Activated CD4-positive, alpha-beta T cell treated with anti-CD3 and anti-CD28 coated beads for 36 hours (primary cell): ENCODE measurements at places on chromosomes 4 and X. TPM values are rescaled to one million over a fixed set of nuclear protein-coding genes. Genes with fewer than 3 reads are reported as not detected.

DNA sequence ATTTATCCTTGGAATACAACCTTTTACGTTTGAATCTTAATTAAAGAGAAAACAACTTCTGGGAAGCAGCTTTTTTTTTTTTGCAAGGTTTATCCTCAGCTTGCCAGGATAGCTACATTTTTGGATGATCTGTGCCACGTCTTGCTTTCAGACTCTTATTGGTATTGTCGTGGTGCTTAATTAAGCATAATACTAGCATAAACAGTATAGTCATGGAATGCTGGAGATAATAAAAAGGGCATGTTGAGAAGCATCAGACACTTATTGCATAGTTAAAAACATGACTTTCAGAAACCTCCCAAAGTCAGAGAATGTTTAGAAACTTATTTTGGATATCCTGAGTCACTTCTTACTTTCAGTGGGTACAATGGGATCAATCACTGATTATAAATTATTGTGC is 77.0 kb downstream of the PALLD start:
- DNase-seq = no peak
- no peak overlapping the region for H3K4me3 ChIP-seq
- H3K27me3 ChIP-seq = peaks cover 2% of the 10 kb centered on the region
- H3K27ac ChIP-seq = no peak overlapping the region
- H3K4me1 ChIP-seq = peaks cover 23% of the 10 kb centered on the region
- H3K36me3 ChIP-seq = no peaks in the 10 kb centered on the region

The TCEAL6 gene
- not detected for total RNA-seq

The ZNF674 gene
- 2.6 TPM for total RNA-seq

GRCh38 chr4:160546201-160546600 is 1443.3 kb downstream of the RAPGEF2 start:
- no peak overlapping the region for H3K27ac ChIP-seq
- DNase-seq = no peak
- H3K4me3 ChIP-seq = no peak overlapping the region

DNA sequence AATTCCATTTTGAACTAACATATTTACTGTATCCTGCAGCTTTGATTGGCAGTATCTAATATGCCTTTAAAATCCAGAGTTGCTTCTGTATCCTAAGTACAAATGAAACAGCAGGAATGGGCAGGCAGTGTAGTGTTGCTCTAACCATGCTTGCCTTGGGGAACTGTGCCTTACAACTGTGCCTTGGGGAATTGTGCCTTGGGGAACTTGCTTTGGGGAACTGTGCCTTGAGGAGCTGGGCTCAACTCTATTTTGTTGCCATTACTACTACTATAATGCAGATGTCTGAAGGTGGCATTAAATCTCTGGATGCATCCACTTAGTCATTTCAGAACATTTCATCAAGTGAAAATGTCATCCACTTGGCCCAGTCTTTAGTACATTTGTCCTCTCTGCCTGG is 6.9 kb downstream of the CXCL3 start:
- no peak overlapping the region for H3K4me3 ChIP-seq
- H3K36me3 ChIP-seq = no peaks in the 10 kb centered on the region
- peaks cover 9% of the 10 kb centered on the region for H3K27me3 ChIP-seq
- DNase-seq = no peak
- H3K4me1 ChIP-seq = no peaks in the 10 kb centered on the region

DNA sequence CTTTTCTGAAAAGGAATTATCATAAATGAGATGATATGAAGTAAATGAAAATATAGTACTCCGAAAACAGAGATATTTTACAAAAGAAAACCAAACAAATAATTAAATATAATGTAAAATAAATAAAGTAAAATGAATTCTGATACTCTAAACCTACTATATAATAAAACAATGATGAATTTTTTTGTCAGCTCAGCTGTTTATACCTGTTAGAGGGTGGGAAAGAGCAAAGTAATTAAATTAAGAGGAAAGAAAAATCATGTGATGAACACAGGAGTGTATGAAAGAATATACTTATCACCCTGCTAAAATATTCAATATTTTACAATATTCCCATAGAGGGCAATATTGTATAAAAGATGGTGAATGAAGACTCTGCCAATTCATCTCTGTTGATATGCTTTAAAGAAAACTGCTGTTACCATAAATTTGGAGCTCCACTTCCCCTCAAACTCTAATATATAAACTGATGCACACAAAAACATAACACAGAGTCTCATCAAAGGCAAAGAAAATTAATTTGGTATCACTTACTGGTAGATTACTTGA is 6.5 kb upstream of the NDST4 start:
- DNase-seq = no peak
- H3K4me3 ChIP-seq = no peak overlapping the region
- H3K27ac ChIP-seq = no peak overlapping the region
- H3K36me3 ChIP-seq = no peaks in the 10 kb centered on the region
- H3K27me3 ChIP-seq = no peaks in the 10 kb centered on the region
- no peaks in the 10 kb centered on the region for H3K4me1 ChIP-seq

The ELK1 gene
- 96.8 TPM for total RNA-seq

The HOPX gene
- 56.3 TPM for total RNA-seq

DNA sequence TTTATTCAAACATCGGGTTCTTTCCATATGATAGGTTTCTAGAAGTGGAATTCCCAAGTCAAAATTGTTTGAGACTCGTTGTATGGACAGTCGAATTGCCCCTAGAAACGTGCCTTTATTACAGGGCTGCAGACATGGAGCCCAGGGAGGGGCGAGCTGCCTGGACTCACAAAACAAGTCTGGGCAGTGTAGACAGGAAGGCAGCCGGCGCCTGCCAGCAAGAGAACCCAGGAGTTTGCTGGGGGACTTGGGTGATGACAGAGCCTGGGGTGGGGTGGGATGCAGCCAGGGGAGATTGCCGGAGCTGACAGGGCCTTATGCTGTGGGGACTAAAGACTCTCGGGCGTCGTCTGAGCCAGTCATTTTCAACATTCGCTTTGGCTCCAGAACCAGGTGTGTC is 107.4 kb upstream of the MSX1 start:
- H3K4me1 ChIP-seq = no peaks in the 10 kb centered on the region
- H3K36me3 ChIP-seq = no peaks in the 10 kb centered on the region
- H3K4me3 ChIP-seq = no peak overlapping the region
- DNase-seq = no peak

The FGFR3 gene
- total RNA-seq = not detected

DNA sequence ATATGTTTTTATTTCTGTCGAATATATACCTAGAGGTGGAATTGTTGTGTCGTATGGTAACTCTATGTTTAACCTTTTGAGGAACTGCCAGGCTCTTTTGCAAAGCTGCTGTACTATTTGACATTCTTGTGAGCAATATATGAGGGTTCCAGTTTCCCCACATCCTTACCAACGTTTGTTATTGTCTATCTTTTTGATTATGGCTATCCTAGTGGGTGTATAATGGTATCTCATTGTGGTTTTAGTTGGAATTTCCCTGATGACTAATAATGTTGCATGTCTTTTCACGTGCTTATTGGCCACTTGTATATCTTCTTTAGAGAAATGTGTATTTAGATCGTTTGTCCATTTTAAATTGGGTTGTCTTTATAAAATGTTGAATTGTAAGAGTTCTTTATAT is 24.5 kb downstream of the REPS2 start:
- H3K27ac ChIP-seq = no peak overlapping the region
- H3K36me3 ChIP-seq = no peaks in the 10 kb centered on the region
- H3K4me3 ChIP-seq = no peak overlapping the region
- no peak for DNase-seq
- H3K27me3 ChIP-seq = peaks cover 4% of the 10 kb centered on the region

GRCh38 chr4:79325864-79326328 is at the start of gene NAA11:
NAA11 (minus strand) TSS chr4:79326061; CDS start chr4:79325877, 184 bp downstream.
- no peak within 1 kb of the TSS for H3K27ac ChIP-seq
- no peaks in the 10 kb centered on the region for H3K27me3 ChIP-seq
- no peaks in the 10 kb centered on the region for H3K4me1 ChIP-seq
- DNase-seq = no peak

The HSFX2 gene
- total RNA-seq = not detected

GRCh38 chrX:51866210-51866609 is 27.2 kb upstream of the MAGED1 start:
- H3K4me1 ChIP-seq = peaks cover 16% of the 10 kb centered on the region
- no peaks in the 10 kb centered on the region for H3K27me3 ChIP-seq
- H3K27ac ChIP-seq = no peak overlapping the region
- no peak for DNase-seq
- H3K36me3 ChIP-seq = peaks cover 18% of the 10 kb centered on the region
- H3K4me3 ChIP-seq = no peak overlapping the region

GRCh38 chrX:30280428-30280827 is 28.8 kb downstream of the NR0B1 start:
- H3K36me3 ChIP-seq = no peaks in the 10 kb centered on the region
- H3K4me3 ChIP-seq = no peak overlapping the region
- no peak overlapping the region for H3K27ac ChIP-seq
- peaks cover 9% of the 10 kb centered on the region for H3K4me1 ChIP-seq

DNA sequence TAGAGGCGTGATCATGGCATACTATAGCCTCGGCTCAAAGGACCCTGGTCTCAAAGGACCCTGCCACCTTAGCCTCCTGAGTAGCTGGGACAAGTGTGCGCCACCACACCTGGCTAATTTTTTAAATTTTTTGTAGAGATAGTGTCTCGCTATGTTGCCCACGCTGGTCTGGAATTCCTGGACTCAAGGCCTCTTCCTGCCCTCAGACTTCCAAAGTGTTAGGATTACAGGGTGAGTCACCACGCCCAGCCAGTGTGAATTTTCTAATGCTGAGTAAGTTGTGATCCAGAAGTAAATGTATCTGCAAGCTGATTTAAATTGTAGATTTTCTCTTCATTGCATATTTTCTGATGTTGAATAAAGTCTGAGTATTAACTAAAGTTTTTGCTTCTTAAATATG is 2.6 kb upstream of the ZNF674 start:
- no peak overlapping the region for H3K4me3 ChIP-seq
- peaks cover 14% of the 10 kb centered on the region for H3K36me3 ChIP-seq
- peaks cover 32% of the 10 kb centered on the region for H3K4me1 ChIP-seq
- no peak overlapping the region for H3K27ac ChIP-seq
- H3K27me3 ChIP-seq = no peaks in the 10 kb centered on the region

- H3K36me3 ChIP-seq = no peaks in the 10 kb centered on the region
- no peak overlapping the region for H3K27ac ChIP-seq
- H3K4me3 ChIP-seq = no peak overlapping the region
- H3K27me3 ChIP-seq = no peaks in the 10 kb centered on the region
- DNase-seq = no peak
Observed at GRCh38 chr4:19725130-19725529, 526.6 kb upstream of the SLIT2 start.

- H3K4me1 ChIP-seq = no peaks in the 10 kb centered on the region
- H3K36me3 ChIP-seq = no peaks in the 10 kb centered on the region
- no peak overlapping the region for H3K4me3 ChIP-seq
- no peaks in the 10 kb centered on the region for H3K27me3 ChIP-seq
- no peak overlapping the region for H3K27ac ChIP-seq
Observed at GRCh38 chr4:62159876-62160275, 959.8 kb downstream of the ADGRL3 start.
